Osteoblast (primary cell): ENCODE measurements at places on chromosomes 16 and 17. TPM values are rescaled to one million over a fixed set of nuclear protein-coding genes. Genes with fewer than 3 reads are reported as not detected.
A peak's percentile ranks its signal among the peaks of the same experiment; 100 is the strongest.

- H3K27ac ChIP-seq = no peak overlapping the region
- no peak overlapping the region for H3K4me3 ChIP-seq
- no peaks in the 10 kb centered on the region for H3K27me3 ChIP-seq
- no peaks in the 10 kb centered on the region for H3K36me3 ChIP-seq
- H3K4me1 ChIP-seq = no peaks in the 10 kb centered on the region
Measured at GRCh38 chr17:73492125-73492820, 152.0 kb downstream of the SDK2 start.

GRCh38 chr17:64148699-64149098, 18.8 kb upstream of the ERN1 start:
- H3K27me3 ChIP-seq = no peaks in the 10 kb centered on the region
- no peak for DNase-seq
- peak overlapping the region; percentile 30 for H3K27ac ChIP-seq
- H3K4me3 ChIP-seq = no peak overlapping the region

- no peak overlapping the region for H3K27ac ChIP-seq
- no peaks in the 10 kb centered on the region for H3K27me3 ChIP-seq
- no peak for DNase-seq
- H3K4me3 ChIP-seq = no peak overlapping the region
Measured at GRCh38 chr16:78592111-78592510, 492.7 kb downstream of the WWOX start.

DNA sequence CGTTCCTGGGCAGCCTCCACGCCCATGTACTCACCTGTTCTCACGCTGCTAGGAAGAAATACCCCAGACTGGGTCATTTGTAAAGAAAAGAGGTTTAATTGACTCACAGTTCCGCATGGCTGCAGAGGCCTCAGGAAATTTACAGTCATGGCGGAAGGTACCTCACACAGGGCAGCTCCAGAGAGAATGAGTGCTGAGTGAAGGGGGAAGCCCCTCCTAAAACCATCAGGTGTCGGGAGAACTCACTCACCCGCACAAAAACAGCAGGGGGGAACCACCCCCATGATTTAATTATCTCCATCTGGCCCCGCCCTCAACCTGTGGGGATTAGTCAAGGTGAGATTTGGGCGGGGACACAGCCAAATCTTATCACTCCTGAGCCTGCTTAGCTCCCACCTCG, 18.2 kb downstream of the RAB40C start:
- no peaks in the 10 kb centered on the region for H3K4me1 ChIP-seq
- no peak overlapping the region for H3K27ac ChIP-seq
- DNase-seq = no peak
- no peaks in the 10 kb centered on the region for H3K27me3 ChIP-seq
- no peaks in the 10 kb centered on the region for H3K36me3 ChIP-seq

The FMNL1 gene
- total RNA-seq = 2.7 and 3.6 TPM in 2 replicates

The WFIKKN2 gene
- total RNA-seq = under 0.01 TPM in 1 of 2 replicates, not detected in the other

The TBX4 gene
- 0.59 TPM in 1 of 2 replicates, not detected in the other for total RNA-seq
